RPMI7951 (cell line): ENCODE measurements at places on chromosomes 16 and 17.
A peak's percentile ranks its signal among the peaks of the same experiment; 100 is the strongest.

DNA sequence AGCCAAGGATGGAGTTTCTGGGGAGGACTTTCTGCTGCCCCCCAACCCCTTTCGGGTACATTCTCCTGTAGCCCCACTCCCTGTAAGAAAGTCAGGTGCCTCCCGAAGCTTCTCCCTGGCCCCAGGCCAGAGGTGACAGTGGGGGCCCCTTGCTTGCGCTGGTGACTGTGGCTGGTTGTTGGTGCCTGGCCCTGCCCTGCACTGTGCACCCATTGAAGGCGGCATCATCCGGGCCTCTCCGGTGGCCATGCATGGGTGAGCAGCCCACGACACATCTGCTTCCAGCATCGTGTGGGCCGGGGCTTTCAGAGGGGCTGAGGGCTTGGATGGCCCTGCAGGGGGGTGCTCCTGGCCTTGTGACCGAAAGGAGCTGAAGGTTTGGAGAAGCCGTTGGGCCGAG, 297.0 kb downstream of the SEC14L1 start:
- no peak for DNase-seq

DNA sequence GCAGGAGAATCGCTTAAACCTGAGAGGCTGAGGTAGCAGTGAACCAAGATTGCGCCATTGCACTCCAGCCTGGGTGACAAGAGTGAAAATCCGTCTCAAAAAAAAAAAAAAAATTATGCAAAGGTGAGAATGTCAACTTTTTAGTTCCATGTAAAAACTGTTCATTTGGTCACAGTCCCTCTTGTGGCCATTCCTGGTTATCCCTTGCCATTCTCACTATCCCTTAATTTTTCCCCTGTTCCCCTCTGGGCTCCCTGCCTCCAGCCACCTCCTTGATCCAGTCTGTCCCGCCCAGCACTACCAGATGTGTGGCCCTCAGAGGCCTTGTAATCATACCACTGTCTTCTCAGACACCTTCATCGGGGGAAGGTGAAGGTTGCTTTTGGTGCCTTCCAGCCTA, 23.4 kb downstream of the DCAF7 start:
- DNase-seq: no peak

DNA sequence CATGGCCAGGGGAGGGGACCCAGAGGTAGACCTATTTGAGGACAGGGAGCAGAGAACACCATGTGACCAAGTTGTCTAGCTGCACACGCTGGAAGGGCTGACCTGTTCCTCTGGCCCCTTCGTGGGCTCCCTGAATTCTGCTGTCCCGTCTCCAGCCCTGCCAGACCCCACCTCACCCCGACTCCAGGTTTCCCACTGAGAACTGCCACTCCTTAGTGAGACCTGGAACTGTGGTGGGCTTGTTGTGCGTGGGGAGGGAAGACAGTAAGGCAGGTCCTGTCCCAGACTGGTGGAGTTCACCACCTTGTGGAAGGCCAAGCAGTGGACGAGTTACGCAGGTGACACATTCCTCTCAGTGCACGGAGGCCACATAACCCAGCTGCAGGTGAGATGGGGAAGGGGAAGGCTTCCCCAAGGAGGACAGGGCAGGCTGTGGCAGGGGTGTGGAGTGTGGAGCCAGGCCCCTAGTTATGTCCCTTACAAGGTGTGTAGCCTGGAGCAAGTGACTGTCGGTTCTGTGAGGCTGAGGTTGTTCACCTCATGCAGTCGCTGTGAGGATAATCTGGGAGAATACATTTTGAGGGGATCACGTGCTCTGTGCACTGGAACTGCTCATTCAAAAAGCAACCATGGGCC, 54.7 kb downstream of the USP22 start:
- no peak for DNase-seq

GRCh38 chr16:25751230-25751835, 59.6 kb downstream of the HS3ST4 start:
- DNase-seq: no peak

GRCh38 chr17:77735566-77736198, 222.8 kb upstream of the TNRC6C start:
- DNase-seq: no peak

DNA sequence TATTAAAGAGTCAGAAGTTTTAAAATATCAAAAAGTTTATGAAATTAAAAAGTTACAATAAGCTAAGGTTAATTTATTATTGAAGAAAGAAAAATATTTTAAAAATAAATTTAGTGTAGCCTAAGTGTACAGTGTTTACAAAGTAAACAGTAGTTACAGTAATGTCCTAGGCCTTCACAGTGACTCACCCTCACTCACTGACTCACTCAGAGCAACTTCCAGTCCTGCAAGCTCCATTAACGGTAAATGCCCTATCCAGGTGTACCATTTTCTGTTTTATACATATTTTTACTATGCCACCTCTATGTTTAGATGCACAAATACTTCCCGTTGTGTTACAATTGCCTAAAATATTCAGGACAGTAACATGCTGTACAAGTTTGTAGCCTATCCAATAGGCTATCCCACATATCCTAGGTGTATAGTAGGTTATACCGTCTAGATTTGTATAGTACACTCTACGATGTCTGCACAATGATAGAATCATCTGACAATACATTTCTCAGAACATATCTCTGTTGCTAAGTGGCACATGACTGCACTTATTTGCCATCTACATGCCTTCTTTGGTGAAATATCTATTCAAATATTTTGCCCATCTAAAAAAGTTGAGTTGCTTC, 67.2 kb upstream of the WSB1 start:
- peak; percentile 20 for DNase-seq

GRCh38 chr16:11205754-11206581, 50.0 kb downstream of the SOCS1 start:
- DNase-seq: peak; percentile 67

DNA sequence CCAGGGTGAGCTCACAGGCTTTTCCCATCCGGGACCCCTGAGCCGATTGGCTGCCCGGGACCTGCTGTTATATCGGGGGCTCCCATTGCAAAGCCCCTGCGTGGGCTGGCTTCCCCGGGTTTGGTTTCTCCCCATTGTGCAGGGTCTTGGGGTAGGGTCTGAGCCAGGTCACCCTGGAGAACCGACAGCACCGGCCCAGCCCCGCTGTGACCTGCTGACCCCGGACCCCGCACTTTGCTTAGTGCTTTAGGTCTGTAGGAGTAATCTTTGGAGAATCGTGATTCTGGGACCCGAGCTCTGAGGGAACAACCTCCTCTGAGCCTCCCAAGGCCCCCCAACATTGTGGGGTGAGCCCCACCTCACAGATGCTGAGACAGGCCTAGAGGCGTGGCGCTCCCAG, 62.9 kb downstream of the JPH3 start:
- no peak for DNase-seq

GRCh38 chr17:74037320-74037719, 166.2 kb upstream of the RPL38 start:
- DNase-seq: peak; percentile 33

- peak; percentile 84 for DNase-seq
Observed at GRCh38 chr16:67170168-67170948, at the start of gene NOL3. TSS of gene NOL3 (plus strand) at chr16:67170538.

- no peak for DNase-seq
Observed at GRCh38 chr17:72416905-72417304, 296.1 kb downstream of the SOX9 start.

DNA sequence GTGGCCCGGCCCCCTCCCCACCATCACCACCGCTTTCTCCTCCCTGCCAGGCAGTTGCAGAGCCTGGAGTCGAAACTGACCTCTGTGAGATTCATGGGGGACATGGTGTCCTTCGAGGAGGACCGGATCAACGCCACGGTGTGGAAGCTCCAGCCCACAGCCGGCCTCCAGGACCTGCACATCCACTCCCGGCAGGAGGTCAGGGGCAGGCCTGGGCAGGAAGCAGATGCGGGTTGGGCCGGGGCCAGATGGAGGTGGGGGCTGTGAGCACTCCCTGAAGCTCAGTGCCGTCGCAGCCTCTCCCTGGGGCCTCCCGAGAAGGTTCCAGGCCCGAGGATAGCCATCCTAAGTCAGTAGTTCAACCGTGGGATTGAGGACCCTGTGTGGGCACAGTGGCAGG, 14.2 kb upstream of the ADGRG3 start:
- no peak for DNase-seq

GRCh38 chr16:83901101-83901500, 2.2 kb downstream of the MLYCD start:
- DNase-seq: no peak

DNA sequence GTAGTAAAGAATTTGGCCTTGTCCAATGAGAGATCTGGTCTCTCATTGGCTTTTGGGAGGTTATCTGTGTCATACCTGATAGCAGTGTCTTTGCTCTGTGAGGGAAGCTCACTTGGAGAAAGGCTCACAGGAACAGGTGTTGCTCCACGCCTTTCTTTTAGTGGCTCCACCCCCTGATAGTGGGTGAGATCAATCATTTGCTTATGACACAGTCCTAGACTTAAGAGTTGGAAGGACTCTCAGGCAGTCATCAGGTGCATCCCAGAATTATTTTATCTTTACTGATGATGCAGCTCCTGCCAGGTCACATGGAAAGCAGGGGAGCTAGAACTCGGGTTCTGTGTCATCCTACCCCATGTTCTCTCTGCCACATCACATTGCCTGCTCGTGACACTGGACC, 59.3 kb downstream of the CENPV start:
- no peak for DNase-seq

DNA sequence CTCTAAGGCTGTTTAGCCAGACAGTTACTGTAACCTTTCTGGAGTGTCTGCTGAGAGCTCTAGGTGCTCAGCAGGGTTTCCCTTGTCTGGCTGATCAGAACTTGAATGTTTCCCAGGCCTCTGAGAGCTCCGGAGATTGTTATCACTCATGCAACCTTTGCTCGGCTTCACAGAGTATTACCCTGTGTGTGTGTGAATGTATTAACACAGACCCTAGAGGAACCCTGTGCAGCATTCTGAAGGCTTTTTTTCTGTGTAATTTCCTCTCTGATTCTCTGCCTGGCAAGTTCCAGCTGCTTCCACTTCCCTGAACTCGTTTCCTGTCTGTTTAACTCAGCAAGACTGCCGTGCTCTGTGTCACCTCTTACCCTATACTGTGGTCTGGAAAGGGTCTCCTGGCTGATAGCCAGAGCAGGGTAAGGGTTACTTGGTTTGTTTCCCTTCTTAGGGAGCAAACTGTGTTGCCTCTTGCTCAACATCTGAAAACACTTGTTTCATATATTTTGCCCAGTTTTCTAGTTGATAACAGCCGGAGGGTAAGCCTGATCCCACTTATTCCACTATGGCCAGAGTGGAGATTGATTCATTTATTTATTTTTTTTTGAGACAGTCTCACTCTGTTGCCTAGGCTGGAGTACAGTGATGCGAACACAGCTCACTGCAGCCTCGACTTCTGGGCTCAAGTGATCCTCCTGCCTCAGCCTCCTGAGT, 21.7 kb downstream of the PRMT7 start:
- no peak for DNase-seq

GRCh38 chr17:59329176-59330052, 2.0 kb upstream of the YPEL2 start:
- DNase-seq: peak; percentile 63

DNA sequence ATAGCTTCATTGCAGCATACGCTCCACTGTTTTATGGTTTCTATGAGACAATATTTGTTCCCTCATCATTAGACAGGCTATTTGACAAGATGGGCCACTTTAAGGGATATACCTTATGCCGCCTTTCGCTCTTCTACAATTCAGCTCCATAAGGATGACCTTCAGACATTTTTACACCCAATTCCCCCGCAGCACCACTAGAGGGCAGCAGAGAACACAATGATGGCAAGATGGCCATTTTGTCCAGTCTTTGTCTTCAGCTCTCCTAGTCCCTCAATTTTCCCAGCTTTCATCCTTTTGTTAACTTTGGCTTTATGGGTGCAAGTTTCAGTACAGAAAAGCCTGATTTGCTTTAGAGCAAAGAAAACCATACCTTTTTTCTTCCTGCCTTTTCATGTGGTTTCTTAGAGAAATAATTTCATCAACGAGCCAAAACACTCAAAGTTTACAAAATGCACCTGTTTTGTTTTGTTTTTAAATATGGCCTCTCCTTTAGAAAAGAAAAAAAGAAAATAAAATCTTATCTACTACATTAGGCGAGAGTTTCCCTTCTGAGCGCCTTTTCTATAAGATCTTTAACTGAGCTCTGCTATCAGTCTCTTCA, 355.3 kb downstream of the TOX3 start:
- peak; percentile 52 for DNase-seq

- DNase-seq: no peak
Observed at GRCh38 chr16:11948819-11949218, 7.0 kb upstream of the NPIPB2 start.

GRCh38 chr17:2798678-2799077, 2.4 kb downstream of the RAP1GAP2 start:
- no peak for DNase-seq

DNA sequence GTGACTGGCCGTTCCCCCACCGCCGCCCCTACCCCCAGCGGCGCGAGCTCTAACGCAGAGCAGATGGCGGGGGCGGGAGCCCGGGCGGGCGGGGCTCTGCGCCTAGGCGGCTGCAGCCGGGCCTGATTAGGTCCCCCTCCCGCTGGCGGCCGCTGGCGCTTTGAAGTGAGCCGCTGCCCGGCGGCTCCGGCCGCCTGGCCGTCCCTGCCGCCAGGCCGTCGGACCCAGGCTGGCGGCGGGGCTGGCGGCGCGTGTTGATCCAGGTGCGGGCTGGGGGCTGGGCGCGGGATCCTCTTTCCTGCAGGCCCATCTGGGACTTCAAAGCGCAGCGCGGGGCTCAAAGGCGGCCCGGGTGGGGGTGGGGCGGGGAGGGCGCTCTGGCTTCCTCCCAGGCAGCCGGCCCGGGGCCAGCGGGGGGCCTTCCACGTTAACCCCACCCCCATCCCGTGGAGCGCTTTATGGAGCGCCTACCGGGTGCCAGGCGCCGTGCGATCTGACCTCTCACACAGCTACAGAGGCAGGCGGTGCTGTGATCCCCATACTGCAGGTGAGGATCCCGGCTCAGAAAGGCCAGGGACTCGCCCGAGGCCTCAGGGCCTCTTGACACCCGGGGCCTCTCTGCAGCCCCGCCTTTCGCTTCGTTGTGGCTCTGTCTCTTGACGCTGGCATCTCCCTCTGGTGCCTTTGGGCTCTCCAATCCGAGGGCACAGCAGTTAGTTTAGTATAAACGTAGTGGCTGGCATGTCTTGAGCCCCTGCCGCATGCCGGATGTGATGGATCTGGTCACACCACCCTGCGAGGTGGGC, 80.0 kb upstream of the NKD1 start:
- DNase-seq: peak; percentile 77

DNA sequence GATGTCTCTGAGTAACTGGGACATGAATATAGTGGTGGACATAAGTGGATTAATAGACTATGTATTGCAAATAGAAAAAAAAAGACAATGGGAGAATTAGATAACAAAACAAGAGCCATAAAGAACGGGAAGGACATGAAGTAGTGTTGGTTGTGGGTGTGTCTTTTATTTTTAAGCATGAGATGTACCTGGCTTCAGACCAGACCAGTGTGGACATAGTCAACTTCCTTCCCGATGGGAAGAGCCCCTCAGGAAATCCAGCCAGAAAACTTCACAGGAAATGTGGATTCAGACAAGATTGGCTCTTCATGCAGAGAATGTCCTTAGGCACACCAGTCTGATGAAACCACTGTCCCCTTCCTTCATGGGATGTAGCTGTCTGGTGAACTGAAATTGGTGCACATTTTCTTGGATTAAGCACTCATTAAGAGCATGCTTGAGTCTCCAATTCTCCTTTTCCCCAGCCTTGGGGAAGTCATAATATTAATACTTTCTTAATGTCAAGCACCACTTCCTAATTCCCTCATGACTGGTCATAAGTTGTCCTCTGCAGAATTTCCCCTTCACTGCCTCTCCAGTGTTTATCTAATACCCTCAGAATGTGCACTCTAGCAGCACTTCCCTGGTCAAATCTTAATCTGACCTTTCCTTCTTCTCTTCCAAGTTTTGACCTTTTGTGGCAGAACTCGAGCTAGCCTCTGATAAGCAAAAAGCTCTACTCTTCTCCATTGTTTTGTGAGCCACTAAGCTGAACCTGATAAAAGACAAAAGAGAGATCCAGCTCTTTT, 350.6 kb upstream of the MAF start:
- DNase-seq: no peak

- DNase-seq: no peak
Observed at GRCh38 chr17:58322581-58323185, 5.9 kb downstream of the TSPOAP1 start.
